ENCODE measurements at places on chromosomes 6 and 20.

GRCh38 chr20:2465100-2465499 is 5.5 kb downstream of the SNRPB start:
- DNase-seq = no peak

GRCh38 chr20:37348792-37349516 is 3.0 kb downstream of the SRC start:
- DNase-seq = peak; percentile 27

DNA sequence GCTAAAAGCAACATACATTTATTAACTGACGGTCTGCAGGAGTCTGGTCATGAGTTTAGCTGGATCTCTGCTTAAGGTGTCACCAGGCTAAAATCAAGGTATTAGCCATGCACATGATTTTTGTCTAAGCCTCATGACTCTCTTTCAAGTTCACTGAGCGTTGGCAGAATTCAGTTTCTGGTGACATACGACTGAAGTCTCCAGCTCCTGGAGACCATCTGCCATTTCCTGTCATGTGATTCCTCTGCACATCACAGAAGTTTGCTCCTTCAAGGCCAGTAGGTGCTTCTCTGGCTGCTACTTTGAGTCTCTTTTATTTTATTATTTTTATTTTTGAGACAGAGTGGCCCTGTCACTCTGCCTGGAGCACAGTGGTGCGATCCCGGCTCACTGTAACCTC is 148.4 kb upstream of the EYA4 start:
- no peak for DNase-seq

- no peak for DNase-seq
These were observed 155.3 kb downstream of the JARID2 start for GRCh38 chr6:15401120-15401519.

- no peak for DNase-seq
These were observed 18.0 kb upstream of the PI3 start for GRCh38 chr20:45156713-45157112.

GRCh38 chr6:127291495-127291894 is 24.8 kb downstream of the RNF146 start:
- DNase-seq = no peak

- DNase-seq = no peak
These were observed 27.6 kb downstream of the PKHD1 start for GRCh38 chr6:52059821-52060220.

- DNase-seq = no peak
These were observed 34.6 kb downstream of the HDAC2 start for GRCh38 chr6:113936093-113936934.

GRCh38 chr6:52992980-52993920 is 1.8 kb downstream of the GSTA4 start:
- no peak for DNase-seq

DNA sequence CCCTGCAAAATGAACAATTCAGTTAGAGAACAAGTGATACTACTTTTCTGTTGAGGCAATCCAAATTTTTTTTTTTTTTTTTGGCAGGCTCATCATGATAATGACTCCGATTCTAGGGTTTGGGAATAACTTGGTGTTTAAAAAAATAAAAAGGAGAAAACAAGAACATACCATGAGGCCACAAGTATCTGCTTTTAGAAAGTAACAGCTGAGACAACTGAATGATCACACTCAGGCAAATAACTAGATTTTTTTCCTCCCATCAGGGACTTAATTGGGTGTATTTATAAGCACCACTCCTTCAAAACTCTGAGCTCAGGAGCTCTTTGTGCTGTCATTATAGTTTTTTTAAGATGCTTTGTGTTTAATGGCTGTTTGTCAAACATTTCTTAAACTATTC is 29.6 kb downstream of the PAK5 start:
- no peak for DNase-seq

- no peak for DNase-seq
These were observed 38.1 kb downstream of the GJA10 start for GRCh38 chr6:89932245-89932802.

GRCh38 chr6:46734867-46735719 is at the start of gene PLA2G7:
Gene PLA2G7 (minus strand): TSS chr6:46735375. CDS start chr6:46722891, 12,484 bp downstream.
- DNase-seq = no peak

- peak; percentile 36 for DNase-seq
These were observed at the start of gene INSM1 for GRCh38 chr20:20367575-20368417. Gene INSM1 (plus strand): TSS chr20:20368104. CDS start chr20:20368268, 164 bp downstream.

DNA sequence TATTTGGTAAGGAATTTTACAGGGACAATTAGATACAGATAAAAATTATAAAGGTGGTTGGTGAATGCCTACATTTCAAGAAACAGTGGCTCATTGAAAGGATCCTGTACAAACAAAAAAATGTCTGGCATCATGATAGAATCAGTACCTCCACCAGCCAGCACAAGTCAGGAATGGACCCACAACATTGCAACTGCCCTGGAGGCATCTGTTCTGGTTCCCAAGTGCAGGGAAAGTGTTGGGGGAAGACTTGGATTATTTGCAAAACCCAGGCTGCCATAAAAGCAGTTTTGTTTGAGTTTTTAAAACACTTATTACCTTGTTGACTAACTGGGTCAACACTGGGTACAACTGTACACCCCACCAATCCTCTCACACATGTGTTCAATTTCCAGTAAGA is 24.3 kb downstream of the ARHGAP40 start:
- DNase-seq = no peak

- no peak for DNase-seq
These were observed 11.5 kb upstream of the PROKR2 start for GRCh38 chr20:5328268-5328667.

GRCh38 chr6:157282284-157282683 is 41.0 kb downstream of the TMEM242 start:
- no peak for DNase-seq

DNA sequence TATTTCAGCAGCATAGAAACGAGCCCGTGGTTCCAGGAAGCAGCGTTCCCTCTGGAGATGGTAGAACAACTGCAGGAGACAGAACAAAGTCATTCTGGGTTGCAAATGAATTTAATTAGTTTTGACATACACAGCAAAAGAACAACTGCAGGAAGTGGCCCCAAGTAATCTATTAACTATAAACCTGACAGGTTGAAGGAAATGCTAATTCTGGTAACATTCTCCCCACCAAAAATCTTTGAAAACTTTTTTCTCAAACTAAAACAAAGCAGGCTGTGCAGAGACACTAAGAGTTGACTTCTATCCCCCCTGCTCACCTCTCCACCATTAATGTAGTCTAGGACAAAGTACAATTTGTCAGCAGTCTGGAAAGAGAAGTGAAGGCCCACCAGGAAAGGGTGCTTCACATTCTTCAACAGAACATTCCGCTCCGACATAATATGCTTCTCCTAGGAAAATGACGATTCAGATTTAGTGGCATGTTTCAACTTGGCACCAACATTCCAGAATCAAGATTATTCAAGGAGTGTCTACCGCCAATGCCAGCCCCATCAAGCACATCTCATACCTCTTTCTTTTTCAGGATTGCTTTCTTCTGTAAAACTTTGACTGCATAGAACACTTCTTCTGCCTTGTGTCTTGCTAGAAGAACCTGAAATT is 120.4 kb upstream of the SLC2A12 start:
- no peak for DNase-seq

All from activated naive CD8-positive, alpha-beta T cell treated with anti-CD3 and anti-CD28 coated beads, Interleukin-2, amount 10 ng/mL, durations not matched to agents 7 days and 5 days (primary cell).